NT2/D1 (cell line): ENCODE measurements at places on chromosomes 11 and 22.

- no peak for DNase-seq
These were observed 246.5 kb downstream of the BLID start for GRCh38 chr11:121869478-121869877.

DNA sequence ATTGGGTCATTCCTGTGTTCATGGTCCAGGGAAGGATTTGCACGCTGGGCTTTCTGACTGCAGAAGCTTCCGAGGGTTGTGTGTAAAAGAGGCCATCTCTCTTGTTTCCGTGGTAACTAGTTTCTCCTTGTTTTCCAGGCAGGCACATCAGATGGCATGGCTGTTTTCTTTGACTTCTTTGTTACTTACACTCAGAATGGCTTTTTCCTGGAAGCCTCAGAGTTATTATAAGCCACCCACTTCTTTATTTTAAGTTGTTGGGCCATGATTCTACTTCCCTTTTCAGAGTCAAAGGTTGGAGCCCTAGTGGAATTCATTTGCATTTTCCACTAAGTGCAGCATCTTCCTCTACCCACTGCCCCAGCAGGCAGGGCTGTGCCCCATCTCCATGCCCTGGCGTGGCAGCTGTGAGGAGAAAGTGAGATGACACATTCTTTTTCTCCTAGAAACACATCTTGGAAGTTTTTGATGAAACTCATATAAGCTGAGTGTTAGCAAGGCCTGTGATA is 94.9 kb downstream of the PRR5L start:
- no peak for DNase-seq

DNA sequence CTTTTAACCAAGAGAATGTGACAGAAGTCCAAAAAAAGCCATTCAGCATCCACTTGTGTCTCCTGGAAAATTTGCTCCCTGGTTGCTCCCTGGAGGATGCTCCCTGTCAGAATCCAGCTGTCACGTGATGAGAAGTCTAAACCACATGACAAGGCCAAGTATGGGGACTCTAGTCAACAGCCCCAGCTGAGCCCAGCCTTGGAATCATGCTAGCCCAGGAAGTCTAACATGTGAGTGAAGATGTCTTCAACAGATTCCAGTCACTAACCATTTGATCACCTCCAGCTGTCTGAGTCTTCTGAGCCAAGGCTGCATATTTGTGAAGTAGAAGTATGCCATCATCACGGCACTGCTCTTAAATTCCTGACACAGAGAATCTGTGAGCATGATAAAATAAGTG is 4.2 kb downstream of the OR56B4 start:
- no peak for DNase-seq

- DNase-seq: no peak
These were observed 714.7 kb upstream of the TENM4 start for GRCh38 chr11:80155412-80156017.

DNA sequence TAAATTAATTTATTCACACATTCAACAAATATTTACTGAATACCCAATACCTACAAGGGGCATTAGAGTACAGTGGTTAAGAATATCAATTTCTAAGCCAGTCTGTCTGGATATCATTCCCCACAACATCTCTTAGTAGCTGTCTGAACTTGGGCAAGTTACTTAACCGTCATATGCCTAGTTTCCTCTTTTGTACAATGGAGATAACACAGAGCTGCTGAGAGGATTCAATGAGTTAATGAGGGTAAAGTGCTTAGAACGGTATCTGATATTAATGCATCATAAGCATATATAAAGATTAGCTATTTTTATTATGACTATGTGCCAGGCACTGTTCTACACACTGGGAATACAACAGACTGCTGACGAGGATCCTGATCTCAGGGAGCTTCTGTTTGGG is 116.4 kb downstream of the APOL5 start:
- DNase-seq: no peak

DNA sequence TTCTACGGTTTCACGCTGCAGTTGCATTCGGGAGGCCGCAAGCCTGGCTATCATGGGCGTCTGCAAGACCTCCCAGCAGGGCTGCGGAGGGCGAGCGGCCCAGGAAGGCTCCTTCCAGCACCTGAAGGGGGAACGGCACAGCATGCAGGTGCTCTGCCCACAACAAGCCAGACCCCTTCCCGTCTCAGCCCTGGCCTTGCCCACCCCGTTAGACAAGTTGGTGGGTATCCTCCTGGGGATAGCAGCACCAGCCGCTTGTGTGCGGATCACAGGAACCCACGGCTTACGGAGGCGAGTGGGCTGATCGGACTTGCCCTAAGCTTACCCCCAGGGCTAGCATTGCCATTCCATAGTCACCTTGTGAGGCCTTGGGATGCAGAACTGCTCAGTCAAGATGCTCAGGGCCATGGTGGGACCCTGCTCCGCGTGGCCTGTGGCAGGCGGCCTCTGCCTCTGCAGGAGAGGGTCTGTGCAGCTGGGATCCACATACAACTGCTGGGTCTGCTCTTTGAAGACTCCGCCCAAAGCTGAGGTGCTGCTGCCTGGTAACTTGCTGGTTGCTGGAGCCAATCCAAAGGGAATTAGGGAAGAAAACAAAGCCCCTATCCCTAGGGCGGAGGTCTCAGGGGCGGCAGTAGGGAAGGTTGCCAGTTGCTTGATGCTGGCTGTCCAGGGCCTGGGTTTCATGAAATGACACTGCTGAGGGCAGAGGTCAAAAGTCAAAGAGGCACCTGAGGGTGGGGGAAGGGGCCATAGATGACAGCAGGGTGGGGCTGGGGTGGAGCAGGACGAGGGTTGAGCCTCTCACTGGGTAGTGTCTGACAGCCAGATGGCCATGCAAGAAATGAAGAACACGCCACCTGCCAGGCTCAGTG is 1.4 kb upstream of the OSBPL5 start:
- no peak for DNase-seq

GRCh38 chr11:8290081-8290810 is 26.6 kb upstream of the LMO1 start:
- DNase-seq: no peak

- DNase-seq: no peak
These were observed 378.2 kb downstream of the DCDC1 start for GRCh38 chr11:30991376-30991775.

- no peak for DNase-seq
These were observed 16.1 kb downstream of the YDJC start for GRCh38 chr22:21613553-21614233.

- DNase-seq: no peak
These were observed 19.2 kb downstream of the FAM118A start for GRCh38 chr22:45328822-45329529.
